ENCODE measurements at places on chromosomes 6 and 20.
A peak's percentile ranks its signal among the peaks of the same experiment; 100 is the strongest.

GRCh38 chr20:40945189-40945588 lies 83.4 kb upstream of the TOP1 start:
- no peak for DNase-seq

DNA sequence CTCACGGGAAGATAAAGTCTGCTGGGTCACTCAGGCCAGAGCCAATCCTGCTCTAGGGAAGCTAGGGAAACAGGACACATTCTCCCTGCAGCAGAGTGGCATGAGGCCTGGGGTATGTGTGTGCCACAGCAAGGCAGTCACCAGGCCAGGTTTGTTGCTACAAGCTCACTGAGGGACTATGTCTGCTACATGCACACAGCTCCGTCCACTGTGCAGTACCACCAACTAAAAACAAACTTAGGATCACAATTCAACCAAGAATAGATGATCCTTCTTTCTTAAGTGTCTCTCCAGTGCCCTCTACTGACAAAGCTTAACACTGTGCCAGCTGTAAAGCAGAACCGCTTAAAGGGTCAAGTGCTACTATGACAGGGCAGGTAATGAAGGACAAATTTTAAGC lies 192.5 kb downstream of the PTPRK start:
- peak; percentile 50 for DNase-seq

DNA sequence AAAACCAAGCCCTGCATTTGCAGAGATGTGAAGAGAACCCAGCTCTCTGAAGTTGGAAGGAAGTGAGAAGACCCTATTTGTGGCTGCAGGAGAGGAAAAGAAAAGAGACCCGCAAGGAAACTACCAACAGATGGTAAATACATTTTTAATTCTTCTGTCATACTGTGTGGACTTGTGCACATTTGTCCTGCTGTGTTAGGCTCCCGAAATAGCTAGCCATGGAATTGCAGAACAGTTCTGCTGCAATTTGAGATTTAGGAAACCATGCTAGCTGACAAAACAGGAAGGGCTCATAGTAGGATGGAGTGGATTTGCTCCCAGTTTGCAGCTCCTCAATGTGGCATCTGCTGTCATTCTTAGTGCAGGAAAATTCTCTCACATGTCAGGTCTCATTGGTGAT lies 12.1 kb upstream of the ATXN1 start:
- DNase-seq, result no peak

DNA sequence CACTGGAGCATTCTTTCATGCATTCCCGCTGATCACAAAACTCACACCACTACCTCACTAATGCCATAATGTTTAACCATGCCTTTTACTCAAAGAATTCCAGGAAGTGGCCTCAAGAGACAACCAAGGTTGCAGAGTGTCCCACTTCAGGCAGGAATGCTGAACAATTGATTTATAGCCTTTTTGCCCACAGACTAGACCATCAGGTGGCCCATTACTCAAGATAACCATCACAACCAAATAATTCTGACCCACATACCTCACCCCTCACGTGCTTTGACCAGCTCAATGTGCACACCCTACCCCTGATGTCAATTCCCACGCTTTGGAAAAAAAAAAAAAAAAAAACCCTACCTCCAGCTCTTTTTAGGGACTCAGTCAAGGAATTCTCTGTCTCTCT lies 220.6 kb upstream of the UFL1 start:
- no peak for DNase-seq

DNA sequence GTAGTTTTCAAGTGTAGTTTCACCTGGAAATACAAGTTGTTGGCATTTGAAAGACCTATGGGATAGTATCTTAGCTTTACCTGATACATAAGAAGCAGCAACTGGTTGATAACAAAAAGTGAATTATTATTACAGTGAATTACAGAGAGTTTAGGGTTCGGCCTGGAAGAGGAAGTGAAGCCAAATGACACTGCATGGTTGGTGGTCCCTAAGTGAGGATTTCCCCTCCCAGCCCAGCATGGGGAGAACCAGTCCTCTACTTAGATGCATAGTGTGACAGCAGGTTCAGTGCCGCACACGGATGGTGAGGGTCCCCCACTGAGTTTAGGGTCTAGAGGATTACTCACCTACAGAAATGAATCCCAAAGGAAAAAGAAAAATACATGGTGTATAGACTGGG lies 18.1 kb downstream of the HLA-DPB1 start:
- DNase-seq, result no peak

- peak; percentile 87 for DNase-seq
These were observed 145.5 kb downstream of the TENT5A start for GRCh38 chr6:81606965-81607381.

- DNase-seq, result no peak
These were observed 157.3 kb downstream of the BACH2 start for GRCh38 chr6:90139272-90139817.

GRCh38 chr20:40073535-40074111 lies 615.4 kb downstream of the MAFB start:
- peak; percentile 2 for DNase-seq

DNA sequence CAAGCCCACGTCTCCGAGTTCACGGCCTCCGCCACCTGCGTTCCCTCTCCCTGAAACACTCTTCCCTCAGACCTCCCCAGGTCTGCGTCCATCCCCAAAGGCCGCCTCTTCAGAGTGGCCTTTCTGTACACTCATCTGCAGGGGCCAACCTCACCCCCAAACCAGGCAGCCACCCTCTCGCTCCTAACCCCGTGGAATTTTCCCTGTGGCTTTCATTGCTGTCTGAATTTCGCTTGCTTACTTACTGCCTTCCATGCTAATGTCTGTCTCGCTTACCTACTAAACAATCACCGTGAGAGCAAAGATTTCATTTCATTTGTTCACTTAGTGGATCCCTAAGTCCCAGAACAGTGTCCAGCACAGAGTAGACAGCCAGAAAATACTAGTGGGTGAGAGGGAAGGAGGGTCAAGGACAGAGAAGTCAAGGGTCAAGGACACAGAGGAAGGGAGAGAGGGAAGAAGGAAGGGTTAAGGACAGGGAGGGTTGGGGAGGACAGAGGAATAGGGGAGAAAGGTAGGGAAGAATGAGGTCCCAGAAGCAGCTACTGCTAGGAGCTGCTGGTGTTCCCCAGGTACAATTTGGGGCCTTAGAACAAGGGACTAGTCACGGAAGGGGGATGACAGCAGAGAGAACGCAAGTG lies 114.7 kb downstream of the NFATC2 start:
- DNase-seq, result no peak

DNA sequence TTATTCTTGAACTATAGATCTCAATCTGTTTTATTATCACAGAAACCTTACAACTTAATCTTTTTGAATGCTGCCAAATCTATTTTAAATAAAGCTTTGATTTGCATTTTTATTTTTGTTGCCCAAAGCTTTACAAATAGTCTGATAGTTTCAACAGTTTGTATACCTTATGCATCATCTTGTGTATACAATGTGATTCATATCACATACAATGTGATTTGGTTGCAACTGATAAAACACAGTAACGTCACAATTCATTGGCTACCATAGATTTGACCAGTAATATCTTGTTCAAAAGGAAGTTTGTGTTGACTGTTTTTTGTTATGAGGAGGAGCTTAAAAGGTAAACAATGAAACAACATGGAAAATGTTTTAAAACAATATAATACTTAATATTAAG lies 110.9 kb downstream of the EYA4 start:
- DNase-seq, result no peak

DNA sequence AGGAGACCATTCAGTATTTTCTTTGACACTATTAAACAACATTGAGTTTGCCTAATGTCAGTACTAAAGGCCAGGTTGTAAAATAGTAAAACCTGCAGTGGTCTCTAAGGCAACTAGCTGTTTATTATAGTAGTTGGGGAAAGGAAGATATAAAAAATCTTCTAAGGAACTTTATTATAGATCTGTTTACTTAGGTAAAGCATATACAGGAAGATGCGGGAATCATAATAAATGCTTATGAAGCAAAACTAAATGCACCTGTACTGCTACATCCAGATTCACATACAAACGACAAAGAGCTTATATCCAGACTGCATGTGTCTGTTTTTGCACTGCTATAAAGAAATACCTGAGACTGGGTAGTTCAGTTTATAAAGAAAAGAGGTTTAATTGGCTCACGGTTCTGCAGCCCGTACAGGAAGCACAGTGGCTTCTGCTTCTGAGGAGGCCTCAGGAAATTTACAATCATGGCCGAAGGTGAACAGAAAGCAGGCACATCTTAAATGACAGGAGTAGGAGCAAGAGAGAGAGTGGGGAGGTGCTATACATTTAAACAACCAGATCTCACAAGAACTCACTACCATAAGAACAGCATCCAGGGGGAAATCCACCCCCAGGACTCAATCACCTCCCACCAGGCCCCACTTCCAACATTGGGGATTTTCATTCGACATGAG lies 8.7 kb upstream of the TRIM39 start:
- no peak for DNase-seq

DNA sequence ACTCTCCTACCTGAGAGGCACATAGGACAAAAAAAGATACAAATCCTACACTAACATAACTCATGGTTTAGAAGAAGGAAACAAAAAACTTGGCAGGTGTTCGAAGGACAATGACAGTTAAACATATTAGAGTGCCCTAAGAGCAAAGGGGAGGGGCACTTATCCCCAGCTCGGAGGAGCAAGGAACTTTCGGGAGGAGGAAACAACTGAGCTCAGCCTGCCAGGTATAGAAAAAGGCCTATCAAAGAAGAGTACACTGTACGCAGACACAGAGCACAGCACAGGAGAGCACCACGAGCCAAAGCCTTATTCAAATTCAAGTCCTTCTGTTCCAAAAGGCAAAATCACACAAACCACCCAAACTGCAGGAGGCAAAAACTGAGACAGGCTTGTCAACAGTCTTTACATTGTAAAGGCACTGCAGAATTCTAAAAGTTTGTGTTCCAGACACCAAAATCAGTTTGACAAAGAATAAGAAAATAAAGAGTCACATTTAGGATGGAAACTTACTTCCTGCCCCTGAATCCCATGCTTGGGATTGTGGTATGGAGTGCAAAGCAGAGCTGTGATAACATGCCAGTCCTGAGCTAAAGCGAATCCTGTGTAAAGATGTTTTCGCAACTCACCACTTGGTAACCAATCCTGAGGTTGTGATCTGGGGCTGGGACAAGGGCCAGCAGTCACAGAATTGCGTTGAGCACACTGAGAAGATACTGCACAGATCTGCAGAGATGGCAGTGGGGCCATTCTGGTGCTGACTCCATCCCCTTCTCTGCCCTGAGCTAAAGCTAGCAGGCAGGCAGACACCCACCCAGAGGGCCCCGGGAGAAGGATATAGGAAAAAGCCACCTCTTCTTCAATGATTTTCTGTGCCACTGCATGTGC lies 108.6 kb downstream of the CHD6 start:
- DNase-seq, result peak; percentile 55

DNA sequence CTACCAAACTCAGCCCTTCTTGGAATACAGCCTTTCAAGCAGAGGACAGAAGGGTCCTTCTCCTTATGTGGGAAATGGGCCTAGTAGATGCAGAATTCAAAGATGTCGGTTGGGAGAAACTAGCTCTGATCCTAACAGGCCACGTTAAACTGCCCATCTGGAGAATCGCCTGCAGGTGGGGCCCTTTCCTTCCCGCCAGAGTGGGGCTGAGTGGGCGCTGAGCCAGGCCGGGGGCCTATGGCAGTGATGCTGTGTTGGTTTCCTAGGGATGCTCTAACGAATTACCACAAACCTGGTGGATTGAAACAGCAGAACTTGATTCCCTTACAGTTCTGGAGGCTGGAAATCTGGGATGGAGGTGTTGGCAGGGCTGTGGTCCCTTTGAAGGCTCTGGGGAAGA lies 9.1 kb downstream of the MAPK13 start:
- no peak for DNase-seq

DNA sequence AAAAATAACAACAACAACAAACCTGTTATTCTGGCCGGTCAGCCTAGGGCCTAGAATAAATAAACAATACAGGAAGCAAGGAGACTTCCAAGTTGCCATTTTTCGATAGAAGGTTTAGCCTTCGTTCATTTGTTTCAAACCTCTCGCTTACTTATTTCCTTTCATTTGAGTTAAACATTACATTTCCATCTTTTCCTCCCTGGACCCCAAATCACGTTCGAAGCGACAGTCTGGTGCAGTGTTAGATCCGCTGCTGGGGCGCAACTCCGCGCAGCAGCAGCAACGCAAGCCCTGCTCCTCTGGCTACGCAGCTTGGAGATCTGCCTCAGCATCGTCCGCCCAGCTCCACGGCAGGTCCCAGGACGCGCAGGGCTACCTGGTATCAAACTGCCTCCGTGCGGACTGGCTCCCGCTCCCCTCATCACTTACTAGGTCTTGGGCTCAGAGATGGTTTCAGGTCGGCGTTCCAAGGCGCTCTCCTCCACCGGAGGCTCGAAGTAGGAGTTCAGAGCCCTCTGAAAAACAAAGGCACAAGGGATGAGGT lies 530 bp downstream of the TDP2 start:
- peak; percentile 21 for DNase-seq

- DNase-seq, result no peak
These were observed 45.6 kb downstream of the ARID1B start for GRCh38 chr6:156822747-156823206.

- no peak for DNase-seq
These were observed 224.9 kb downstream of the FARS2 start for GRCh38 chr6:5486214-5486613.

- DNase-seq, result no peak
These were observed 216.1 kb downstream of the QKI start for GRCh38 chr6:163630572-163630971.

- peak; percentile 75 for DNase-seq
These were observed 98.5 kb downstream of the HIVEP2 start for GRCh38 chr6:142846459-142846831.

DNA sequence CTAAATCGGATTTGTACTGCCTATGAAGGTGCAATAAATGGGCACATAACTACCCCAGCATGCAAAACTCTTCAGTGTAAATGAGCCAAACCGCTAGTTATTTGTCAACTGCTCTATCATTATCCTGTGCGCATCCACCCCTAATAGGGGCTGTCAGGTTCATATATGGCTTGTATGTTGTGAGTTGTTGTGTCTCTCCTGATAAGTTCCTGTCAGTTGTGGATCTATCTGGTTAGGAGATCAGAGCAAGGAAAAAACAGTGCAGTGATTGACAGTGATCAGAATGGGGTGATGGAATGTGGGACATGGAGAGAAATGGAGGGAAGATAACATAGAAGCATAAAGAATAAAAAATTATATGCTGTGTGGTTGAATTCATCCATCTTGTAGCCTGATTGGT lies 686.9 kb upstream of the ID4 start:
- DNase-seq, result no peak

GRCh38 chr20:17431621-17432364 lies 99.4 kb downstream of the BFSP1 start:
- DNase-seq, result peak; percentile 49

GRCh38 chr20:1813101-1813529 lies 82.1 kb upstream of the SIRPA start:
- peak; percentile 93 for DNase-seq

DNA sequence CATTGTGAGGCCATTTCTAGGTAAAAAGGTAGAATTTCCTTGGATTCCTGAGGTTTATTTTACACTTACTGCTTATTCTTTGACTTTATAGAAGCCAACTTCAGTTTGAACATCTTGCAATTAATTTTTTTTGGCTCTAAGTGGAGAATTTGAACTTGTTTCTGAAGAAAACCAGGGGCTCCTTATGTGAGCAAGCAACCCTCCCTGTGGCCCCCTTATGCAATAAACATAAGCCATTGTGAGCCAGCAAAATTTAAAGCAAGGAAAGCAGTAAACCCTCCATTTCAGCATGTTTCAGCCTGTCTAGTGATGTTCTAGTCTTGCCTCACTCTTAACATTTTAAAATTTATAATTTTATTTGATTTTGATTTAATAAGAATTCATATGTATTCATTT lies 5.6 kb downstream of the HLA-F start:
- no peak for DNase-seq

All from fibroblast of mammary gland (primary cell).